ENCODE measurements at places on chromosomes 13 and 19.

- DNase-seq: no peak
Measured at GRCh38 chr19:6677883-6678689, 8.1 kb upstream of the TNFSF14 start.

DNA sequence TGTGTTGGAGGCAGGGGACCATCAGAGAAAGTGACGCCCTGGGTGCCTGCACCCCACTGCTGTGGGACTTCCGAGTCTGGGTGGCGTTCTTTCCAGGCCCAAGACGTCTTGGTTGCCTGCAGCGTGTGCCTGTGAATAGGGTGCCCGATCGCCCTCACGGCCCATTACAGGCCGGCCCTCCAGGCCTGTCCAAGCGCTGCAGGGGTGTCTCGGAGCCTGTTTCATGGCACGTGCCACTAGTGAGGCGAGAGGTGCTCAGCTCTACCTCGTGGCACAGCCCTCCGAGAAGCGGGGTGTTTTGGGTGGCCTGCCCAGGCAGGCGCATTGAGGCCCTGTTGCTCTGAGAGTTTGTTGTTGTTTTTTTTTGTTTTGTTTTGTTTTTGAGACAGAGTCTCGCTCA lies 30.1 kb downstream of the DOT1L start:
- no peak for DNase-seq

DNA sequence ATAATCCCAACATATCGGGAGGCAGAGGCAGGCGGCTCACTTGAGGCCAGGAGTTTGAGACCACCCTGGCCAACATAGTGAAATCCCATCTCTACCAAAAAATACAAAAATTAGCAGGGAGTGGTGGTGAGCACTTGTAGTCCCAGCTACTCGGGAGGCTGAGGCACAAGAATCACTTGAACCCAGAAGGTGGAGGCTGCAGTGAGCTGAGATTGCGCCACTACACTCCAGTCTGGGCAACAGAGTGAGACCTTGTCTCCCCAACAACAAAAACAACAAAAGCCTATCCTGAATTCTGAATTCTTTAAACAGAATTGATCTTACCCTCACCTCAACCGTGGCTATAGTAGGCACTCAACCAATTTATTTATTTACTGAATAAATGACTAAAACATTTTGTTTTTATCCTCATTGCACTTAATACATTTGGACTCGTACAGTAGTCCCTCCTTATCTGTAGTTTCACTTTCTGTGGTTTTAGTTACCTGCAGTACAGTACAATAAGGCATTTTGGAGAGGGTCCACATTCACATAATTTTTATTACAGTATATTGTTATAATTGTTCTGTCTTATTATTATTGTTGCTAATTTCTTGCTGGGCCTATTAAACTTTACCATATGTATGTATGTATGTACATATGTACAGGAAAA lies 98.8 kb downstream of the TBC1D4 start:
- no peak for DNase-seq

DNA sequence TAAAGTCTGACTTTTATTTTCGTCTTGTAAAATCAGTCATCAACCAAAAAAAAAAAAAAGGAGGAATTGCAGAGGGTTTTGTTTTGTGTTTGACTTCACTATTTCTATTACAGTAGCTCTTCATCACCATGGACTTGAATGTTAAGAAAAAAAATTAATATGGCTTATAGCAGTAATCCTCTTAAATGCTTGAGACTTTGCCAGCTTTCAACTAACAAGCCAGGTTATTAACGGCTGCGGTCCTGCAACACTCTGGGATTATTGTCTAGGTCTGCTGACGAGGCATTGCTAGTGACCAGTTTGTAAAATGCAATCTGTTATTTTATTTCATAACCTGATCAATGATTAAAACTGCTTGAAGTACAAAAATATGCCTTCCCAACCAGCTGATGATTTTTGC lies 647.2 kb upstream of the KLHL1 start:
- DNase-seq: no peak

- DNase-seq: no peak
Measured at GRCh38 chr19:31803835-31804446, 454.7 kb upstream of the TSHZ3 start.

- no peak for DNase-seq
Measured at GRCh38 chr19:16328824-16329482, 4.3 kb downstream of the KLF2 start.

DNA sequence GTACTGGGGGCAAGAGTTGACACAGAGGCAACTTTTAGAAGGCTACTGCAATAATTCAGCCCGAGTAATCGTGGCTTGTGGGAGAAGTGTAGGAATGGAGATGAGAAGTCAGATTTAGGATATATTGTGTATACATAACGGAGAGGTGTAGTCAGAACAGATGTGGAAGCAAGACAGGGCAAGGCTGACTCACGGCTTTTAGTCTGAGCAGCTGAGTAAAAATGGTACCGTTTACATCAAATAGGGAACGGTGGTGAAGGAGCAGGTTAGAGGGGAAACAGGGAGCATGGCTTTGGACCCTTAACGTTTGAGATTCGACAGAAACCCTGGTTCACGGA lies 796 bp upstream of the LSM14A start:
- no peak for DNase-seq
